ENCODE measurements at places on chromosomes 11 and 22. TPM values are rescaled to one million over a fixed set of nuclear protein-coding genes. Genes with fewer than 3 reads are reported as not detected.

Gene ZDHHC24
- total RNA-seq: 18.4 TPM

Gene LINC01488
- not detected for total RNA-seq

Gene APOL5
- not detected for total RNA-seq

Gene PHLDA2
- total RNA-seq: 8.8 TPM

Gene UBQLNL
- total RNA-seq: 0.10 TPM
